ENCODE measurements at places on chromosomes 16 and 17. TPM values are rescaled to one million over a fixed set of nuclear protein-coding genes. Genes with fewer than 3 reads are reported as not detected.

Gene SLC12A3
- not detected for total RNA-seq

Gene TXNDC11
- 43.8 TPM for total RNA-seq

Gene G6PC1
- total RNA-seq, result not detected

Gene RNF222
- total RNA-seq, result not detected

Gene SPATA22
- not detected for total RNA-seq

Gene PLEKHH3
- 9.6 TPM for total RNA-seq

Gene GAN
- 12.4 TPM for total RNA-seq

Gene KIF2B
- not detected for total RNA-seq

Gene CHRNE
- 0.65 TPM for total RNA-seq

Gene LONP2
- 34.9 TPM for total RNA-seq

Gene COG7
- total RNA-seq, result 26.8 TPM

Gene ERN2
- not detected for total RNA-seq

Gene SMIM36
- total RNA-seq, result not detected

Gene TBC1D3
- not detected for total RNA-seq

Gene KRTAP2-2
- not detected for total RNA-seq

Measured in vein endothelial cell (primary cell).